D721Med (cell line): ENCODE measurements at places on chromosomes 6 and 20.

DNA sequence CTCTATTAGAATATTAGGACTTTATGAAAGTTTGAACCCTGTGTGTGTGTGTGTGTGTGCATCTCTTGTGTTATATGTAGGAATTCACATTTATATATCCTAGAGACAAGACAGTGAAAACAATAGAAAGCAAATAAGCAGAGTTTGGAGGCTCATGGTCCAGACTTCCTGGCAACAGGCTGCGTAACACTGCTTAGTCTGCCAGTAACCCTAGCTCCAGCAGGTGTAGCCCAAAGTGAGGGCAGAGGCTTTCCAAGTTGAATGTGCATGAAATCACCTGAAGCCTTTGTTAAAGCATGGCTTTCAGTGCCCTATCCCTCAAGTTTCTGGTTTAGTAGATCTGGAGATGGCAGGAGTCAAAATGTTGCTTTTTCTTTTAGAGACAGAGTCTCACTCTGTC lies 569.9 kb downstream of the KIF16B start:
- no peak for DNase-seq

- no peak for DNase-seq
Measured at GRCh38 chr6:28206928-28207509, 18.1 kb upstream of the ZSCAN9 start.

DNA sequence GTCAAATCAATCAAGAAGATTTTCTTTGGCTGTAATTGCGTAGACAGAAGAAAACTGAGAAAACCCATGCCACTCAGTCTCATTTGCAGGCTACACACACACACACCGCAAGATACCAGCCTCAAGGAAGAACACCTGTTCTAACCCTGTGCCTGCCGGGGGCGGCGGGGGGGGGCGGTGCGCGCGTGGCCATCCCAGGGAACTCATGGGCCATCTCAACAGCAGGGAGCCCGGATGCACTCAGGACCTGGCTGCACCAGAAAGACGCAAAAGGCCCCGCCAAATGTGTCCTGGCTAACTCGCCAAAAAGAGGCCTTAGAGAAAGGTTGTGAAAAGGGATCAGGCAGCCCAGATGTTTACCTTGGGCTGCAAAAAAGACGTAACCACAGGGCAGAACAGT lies 2.1 kb downstream of the B3GAT2 start:
- no peak for DNase-seq

DNA sequence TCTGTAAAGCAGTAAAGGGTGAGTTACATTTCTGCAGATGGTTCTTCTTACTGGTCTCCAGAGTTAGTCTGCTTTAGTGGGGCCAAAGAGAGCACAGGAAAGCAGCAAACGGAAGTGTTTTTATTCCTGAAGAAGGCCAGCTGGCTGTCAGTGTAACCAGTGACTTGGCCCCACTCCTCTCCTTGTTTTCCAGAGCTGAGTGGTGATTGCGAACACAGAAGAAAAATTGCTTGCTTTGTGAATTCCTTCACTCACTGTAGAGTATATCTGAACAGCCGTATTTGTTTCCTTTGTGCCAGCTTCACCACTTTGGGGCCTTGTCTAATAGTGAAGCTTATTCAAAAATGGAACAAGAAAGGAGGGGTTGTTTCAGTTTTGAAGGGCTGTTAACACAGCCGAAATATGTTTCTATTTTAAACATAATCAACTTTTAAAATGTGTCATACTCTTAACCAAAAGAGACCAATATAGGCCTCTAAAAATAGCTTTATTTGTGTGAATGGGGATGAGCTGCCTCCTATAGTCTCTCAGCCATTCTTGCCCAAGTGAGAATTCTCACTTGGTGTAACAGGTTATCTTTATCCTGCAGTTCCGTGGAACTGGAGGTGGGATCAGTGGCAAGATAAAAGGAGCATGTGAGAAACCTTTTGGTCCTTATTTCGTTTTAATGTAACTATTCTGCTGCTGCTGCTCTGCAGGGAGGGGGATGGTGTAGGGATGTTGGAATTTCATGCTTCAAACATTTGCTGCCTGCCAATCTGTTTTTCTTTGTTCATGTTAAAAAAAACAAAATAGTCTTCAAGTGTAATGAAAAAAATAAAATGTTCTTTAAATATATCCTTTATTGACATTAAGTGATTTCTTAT lies 37.8 kb downstream of the ZC2HC1B start:
- no peak for DNase-seq

DNA sequence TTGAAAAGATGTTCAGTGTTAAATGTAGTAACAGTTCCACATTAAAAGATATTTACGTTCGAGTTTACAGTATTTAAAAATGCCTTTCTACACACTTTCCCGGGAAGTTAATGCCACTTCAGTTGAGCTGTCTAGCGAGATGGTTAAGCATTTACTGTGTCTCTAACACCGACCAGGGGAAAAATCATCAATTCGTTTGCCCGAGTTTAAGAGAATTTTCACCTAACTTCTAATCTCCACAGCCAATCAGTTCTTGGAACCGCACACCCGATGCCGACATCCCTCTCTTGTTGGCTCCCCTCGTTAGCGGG lies 58.2 kb downstream of the FAM217A start:
- DNase-seq = no peak

DNA sequence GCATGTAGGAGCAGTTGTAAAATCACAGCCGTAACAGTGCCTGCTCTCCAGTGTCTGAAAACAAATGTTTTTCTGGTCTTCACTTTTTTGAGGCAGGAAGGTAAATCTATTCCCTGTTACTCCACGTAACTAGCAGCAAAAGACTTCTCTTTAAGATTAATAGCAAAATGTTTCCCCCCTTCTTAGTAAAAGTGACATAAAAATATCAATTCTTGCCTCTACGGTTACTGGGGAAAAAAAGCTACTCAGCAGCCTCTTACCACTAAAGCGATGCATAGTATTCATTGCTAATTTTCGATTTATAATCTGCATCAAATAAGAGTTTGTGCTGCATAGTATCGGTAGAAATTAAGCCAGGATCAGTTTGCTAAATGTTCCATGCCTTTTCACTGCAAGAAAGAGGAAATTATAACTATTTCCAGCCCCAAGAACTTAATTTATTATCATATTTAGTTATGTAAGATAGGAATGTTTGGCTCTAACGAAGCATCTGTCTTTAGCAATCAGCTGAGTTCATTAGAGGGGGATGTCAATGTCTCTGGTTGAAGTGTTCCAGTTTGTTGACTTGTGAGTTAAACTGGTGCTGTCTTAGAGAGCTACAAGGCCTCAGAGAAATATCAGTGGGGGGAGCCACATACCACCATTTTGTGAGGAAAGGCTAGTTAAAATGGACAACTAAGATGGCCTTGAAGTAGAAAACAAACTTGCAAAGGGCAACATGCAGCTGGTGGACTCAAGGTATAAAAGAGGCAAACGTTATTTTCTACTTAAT lies 617 bp upstream of the TSPYL1 start:
- no peak for DNase-seq

DNA sequence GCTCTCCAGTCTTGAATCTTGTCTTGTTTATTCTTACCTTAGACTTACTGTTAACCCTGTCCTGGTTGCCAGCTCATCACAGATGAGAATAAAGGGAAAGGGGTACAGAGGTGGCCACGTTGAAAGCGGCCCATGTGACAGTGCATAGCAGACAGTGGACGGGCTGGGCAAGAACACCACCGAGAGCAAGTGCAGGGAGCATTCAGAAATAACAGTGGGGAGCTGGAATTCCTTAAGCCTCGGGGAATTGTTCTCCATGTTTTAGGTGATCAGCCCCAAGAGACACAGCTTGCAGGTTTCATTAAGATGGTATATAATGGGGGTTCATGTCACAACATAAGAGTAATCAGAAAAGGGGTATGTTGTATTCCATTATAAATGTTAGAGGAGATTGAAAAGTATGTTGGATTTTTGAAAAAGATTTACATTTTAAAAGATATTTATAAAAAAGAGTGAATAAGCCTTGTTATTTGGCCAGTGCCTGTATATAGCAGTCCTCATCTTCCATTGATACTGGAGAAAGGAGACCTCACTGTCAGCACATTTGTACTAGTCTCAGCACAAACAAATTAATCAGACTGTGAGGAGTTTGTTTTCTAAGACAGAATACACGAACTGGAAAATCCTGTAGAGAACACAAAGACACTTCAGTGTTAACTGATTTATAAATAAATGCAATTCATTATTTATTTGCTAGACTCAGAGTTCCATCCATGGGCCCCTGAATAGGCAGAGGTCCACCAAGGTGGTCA lies 35.4 kb downstream of the VAPB start:
- no peak for DNase-seq

DNA sequence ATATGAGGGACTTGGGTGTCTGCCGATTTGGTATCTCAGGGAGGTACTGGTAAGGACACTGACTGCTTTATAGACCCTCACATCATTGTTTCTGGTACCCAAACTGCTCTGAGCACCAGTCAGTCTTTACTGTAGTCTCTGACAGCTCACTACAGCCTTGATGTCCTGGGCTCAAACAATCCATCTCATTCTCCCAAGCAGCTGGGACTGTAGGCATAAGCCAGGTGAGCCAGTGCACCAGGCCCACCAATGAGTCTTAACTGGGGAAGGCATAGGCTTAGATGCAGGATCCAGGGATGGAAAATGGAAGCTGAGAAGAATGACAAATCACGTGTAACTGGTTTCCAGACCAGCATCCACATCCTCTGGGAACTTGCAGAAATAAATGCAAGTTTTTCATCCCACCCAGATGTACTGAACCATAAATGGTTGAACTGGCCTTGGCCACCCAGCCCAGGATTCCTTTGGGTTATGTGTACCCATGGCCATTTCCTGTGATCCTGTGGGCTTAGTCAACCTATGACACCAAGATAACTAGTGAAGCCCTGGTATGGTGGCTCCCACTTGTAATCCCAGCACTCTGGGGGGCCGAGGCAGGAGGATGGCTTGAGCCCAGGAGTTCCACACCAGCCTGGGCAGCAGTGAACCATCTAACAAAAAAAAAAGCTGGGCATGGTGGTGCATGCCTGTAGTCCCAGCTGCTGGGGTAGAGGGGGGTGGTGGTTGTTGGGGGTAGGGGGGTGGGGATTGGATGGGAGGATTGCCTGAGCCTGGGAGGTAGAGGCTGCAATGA lies 5.8 kb downstream of the TUBB start:
- no peak for DNase-seq

DNA sequence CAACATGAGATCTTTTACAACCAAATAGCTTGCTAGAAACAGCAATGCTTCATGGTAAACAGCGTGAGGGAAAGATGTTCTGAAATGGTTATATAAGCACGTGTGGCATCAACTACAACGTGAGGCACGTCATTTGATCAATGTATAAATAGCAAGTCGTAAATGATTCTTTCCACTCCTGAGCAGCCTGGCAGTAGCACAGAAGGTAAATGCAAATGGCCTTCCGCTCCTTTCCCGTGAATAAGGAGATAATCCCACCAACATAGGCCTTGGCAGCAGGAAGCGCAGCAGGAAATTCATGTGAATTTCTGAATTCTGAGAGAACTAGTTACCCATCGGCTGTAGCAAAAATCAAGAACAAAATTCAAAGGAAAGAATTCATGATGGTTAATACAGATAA lies 17.0 kb downstream of the RPS6KA2 start:
- DNase-seq = no peak

- DNase-seq = no peak
Measured at GRCh38 chr6:1059596-1059995, 252.3 kb upstream of the FOXQ1 start.

DNA sequence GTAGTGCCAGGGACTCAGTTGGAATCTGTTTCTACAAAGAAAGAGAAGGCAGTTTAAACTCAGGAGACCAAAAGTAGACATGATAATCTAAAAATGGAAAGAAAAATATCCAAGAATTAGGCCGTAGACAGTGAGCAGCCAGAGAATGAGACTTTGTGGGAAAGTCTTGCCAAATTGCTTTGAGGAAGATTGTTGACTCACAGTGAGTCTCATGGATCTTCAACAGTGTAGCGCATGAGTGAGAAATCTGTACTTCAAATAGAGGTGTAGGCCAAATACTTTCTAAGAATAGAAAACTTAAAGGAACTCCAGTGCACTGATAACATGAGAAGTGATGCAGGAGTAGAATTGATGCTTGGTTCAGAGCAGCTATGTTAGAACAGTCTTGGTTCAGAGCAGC lies 284.5 kb downstream of the HTR1B start:
- DNase-seq = no peak

DNA sequence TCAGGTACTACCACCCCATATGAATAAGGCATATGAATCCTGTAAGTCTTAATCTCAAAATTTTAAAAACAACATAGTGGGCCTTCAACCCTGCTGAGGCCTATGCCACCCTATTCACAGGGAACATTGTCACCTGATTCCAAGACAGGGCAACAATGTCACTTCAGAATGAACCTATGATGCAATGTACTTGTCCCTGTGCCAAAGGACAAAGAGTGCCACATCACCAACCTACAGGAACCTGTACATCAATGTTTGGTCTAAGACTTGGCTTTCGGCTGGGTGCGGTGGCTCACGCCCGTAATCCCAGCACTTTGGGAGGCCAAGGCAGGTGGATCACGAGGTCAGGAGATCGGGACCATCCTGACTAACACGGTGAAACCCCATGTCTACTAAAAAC lies 318.5 kb upstream of the JARID2 start:
- no peak for DNase-seq

- no peak for DNase-seq
Measured at GRCh38 chr6:163820745-163821458, 406.4 kb downstream of the QKI start.

- DNase-seq = no peak
Measured at GRCh38 chr20:58650181-58650775, 805 bp upstream of the STX16 start.

DNA sequence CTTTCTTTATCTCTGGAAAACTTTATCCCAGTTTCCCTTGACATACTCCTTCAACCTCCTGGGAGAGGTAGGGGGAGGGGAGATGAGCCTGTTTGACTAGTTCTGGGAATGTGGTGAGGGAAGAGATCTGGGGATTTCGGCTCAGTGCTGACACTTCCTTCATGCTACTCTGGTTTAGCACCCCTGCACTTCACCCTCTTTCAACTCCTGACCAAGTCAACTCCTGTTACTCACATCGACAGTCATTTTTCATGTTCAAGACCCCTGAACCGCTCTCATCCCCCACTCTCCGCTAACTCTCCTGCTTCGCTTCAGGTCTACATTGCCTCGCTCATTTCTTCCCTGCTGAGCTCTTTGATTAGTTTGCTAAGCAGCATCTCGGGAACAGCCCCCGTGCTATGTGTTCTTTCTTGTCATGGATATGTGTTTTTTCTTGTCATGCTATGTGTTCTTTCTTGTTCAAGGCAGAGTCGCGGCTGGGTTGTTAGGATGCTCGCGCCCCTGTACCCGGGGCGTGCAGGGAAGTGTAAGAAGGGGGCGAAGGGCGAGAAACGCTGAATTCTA lies 16.6 kb upstream of the TRIM27 start:
- DNase-seq = no peak

GRCh38 chr6:166738386-166739116 lies 111.5 kb upstream of the RPS6KA2 start:
- DNase-seq = no peak

GRCh38 chr6:41942067-41942851 lies 651 bp upstream of the CCND3 start:
- DNase-seq = no peak

DNA sequence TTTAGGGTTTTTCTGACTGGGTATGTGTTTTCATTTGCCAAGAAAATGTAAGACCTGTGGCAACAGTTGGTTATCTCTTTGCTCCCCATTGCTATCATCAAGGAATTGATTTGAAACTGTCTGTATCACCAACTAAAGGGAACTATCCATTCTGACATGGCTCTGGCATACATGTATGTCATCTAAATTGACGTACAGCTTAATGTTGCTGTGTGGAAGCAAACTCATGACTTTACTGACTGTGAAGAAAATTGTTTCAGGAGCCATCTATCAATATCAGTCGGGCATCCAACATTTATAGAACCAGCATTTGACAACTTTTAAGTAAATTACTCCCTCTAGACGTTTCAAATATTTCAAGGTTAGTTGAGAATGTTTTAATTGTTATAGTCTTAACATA lies 555.8 kb upstream of the EPHA7 start:
- no peak for DNase-seq
